Midbrain (tissue), 1 donor: ENCODE measurements at places on chromosomes 16 and 17.
A peak's percentile ranks its signal among the peaks of the same experiment; 100 is the strongest.

- DNase-seq, result no peak
These were observed 12.2 kb downstream of the DEXI start for GRCh38 chr16:10929853-10930754.

- no peak for DNase-seq
These were observed 189.9 kb downstream of the SEC14L1 start for GRCh38 chr17:77330602-77331081.

GRCh38 chr16:70380248-70380918 is 33.7 kb downstream of the DDX19A start:
- DNase-seq, result no peak

GRCh38 chr17:12790249-12791106 is 1.2 kb downstream of the ARHGAP44 start:
- DNase-seq, result no peak

- DNase-seq, result no peak
These were observed 223.2 kb downstream of the C16orf95 start for GRCh38 chr16:87093804-87094555.

DNA sequence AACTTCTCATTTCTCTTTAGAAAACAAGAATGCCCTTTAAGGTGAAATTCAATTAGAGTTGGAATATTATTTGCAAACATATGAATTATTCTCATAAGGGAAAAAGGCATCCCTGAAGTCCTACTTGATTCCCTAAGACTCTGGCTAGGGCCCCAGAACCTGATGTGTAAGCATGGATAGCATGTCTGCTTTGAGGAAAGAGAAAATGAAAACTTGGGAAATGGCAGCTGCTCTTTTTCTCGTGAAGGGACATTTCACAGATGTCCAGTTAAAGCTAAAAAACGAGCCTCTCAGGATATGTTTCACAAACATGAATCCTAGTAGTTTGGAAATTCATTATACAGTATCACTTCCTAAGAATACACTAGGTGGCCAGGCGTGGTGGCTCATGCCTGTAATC is 112.3 kb upstream of the CLEC3A start:
- no peak for DNase-seq

DNA sequence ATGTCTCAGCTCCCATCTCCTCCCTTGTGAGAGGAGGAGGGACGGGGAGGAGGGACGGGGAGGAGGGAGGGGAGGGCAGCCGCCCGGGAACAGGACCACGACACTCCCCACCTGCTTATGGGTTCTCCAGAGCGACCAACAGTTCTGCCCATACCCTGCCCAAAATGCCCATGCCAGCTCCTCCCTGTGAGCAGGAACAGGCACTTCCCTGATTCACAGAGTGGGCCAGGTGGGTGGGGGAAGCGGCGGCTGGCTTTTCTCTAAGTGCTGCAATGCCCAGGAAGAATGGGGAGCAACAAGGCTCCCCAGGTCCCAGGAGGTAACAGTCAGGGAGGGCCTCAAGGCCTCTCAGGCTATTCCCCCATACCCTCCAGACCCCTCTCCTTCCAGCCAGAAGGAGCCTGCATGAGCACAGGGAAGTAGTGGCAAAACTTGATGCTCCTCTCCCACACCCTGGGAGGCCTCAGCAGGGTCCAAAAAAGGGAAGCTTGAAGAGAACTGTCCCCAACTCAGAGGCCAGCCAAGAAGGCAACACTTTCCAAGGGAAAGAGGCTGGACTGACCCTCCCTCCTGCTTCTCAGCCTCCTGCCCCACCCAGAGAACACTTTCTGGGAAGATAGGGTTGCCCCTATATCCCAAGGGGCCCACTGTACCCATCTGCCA is 53.8 kb downstream of the MYO18A start:
- DNase-seq, result no peak

- DNase-seq, result no peak
These were observed 41.2 kb downstream of the NFATC3 start for GRCh38 chr16:68126395-68126794.

GRCh38 chr17:17877529-17878358 is 41.0 kb upstream of the SREBF1 start:
- DNase-seq, result peak; percentile 48

- no peak for DNase-seq
These were observed 143.9 kb downstream of the SNX29 start for GRCh38 chr16:12120217-12120981.

GRCh38 chr17:49616601-49617131 is 41.0 kb downstream of the NXPH3 start:
- DNase-seq, result peak; percentile 18

DNA sequence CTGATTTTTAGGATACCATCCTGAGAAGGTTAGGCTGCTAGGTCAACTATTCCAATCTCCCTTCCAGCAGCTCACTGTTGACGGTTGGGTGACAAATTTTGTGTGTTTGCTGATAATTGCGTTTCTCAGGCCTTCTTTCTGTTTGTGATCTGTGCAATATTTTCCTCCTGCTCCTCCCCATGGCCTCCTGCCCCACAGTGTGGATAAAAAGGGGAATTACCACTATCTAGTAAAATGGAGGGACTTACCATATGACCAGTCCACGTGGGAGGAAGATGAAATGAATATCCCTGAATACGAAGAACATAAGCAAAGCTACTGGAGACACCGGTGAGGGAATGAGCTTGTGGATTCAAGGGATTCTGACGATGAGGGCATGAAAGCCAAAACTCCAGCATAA is 9.2 kb downstream of the CHD3 start:
- peak; percentile 42 for DNase-seq

DNA sequence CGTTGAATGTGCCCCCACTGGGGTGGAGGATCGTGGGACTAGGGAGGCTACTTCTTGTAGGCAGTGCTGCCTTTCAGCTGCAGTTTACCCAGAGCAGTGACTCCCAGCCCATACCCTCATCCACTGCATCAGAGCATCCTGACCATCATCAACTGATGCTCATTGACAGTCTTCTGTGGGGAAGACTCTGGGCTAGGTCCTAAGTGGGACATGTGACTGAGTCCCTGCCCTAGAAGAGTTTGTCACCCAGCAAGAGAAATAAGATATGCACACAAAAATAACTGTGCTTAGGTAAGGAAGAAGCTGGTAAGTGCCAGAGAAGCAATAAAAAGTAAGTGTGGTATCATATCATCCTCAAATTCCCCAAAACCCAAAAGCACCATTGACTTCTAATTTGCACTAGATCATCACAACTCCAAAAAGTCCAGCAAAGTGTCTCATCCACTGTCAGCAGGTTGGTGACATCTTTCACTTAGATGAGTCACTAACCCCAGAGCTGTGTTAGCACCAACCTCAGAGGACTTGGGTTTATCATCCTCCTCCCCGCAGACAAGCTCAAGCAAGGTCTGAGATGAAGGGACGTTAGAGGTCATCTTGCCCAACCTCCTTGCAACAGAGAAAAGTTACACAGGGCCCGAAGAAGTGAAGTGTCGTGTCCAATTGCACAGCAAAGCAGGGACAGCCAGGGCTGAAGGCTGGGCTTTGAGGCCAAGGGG is 99.0 kb downstream of the CCDC182 start:
- no peak for DNase-seq

DNA sequence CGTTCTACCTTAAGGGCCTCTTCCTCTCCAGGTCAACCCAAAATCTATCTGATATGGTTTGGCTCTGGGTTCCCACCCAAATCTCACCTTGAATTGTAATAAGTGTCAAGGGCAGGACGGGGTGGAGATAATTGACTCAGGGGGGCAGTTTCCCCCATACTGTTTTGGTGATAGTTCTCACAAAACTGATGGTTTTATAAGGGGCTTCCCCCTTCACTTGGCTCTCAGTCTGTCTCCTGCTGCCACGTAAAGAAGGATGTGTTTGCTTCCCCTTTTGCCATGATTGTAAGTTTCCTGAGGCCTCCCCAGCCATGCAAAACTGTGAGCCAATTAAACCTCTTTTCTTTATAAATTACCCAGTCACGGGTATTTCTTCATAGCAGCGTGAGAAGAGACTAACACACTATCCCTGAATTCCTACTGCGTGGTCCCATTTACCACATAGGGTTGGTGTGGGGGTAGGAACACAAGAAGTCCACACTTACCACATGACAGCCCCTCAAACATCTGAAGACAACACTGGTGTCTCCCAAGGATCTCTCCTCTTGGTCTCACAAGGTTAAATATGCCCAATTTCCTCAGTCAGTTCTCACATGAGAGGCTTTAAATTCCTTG is 8.2 kb downstream of the COTL1 start:
- no peak for DNase-seq

- DNase-seq, result no peak
These were observed 24.2 kb downstream of the GRB7 start for GRCh38 chr17:39761861-39762496.

DNA sequence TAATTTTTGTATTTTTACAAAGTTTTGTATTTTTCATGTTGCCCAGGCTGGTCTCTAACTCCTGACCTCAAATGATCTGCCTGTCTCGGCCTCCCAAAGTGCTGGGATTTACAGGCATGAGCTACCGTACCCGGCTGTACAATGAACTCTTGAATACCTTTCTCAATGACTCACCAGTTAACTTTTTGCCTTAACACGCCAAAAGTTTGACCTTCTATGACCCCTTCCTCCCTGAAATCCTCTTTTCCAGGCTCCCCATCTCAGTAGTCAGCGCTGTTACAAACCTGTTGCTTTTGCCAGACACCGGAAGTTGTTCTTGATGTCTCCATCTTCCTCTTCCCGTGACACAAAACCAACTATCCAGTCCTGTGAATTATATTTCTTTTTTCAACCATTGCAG is 158.1 kb upstream of the ASIC2 start:
- DNase-seq, result no peak

DNA sequence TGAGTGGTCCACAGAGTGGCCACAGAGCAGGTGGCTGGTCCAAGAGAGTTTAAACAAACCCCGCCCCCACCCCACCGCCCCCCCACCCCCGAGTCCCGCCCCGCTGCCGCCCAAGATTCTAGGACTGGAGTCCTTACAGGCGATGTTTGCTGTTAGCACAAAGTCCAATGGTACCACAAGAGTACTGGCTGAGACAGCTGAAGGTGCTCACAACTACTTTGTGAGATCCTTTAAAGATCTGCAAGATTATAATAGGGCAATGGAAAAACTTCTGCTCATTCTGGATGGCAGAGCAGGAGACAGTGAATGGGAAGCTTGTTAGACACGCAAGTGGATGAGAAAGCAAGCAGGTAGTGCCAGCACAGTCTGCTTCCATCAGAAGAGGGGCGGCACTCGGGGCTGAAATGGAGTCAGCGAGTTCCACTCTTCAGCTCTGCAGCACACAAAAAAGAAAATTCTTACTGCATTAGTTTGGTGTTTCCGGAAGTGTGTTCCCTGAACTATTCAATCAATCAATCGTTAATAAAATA is 4.7 kb upstream of the TEKT3 start:
- no peak for DNase-seq

- peak; percentile 96 for DNase-seq
These were observed 9.0 kb upstream of the KCTD5 start for GRCh38 chr16:2673066-2673999.

DNA sequence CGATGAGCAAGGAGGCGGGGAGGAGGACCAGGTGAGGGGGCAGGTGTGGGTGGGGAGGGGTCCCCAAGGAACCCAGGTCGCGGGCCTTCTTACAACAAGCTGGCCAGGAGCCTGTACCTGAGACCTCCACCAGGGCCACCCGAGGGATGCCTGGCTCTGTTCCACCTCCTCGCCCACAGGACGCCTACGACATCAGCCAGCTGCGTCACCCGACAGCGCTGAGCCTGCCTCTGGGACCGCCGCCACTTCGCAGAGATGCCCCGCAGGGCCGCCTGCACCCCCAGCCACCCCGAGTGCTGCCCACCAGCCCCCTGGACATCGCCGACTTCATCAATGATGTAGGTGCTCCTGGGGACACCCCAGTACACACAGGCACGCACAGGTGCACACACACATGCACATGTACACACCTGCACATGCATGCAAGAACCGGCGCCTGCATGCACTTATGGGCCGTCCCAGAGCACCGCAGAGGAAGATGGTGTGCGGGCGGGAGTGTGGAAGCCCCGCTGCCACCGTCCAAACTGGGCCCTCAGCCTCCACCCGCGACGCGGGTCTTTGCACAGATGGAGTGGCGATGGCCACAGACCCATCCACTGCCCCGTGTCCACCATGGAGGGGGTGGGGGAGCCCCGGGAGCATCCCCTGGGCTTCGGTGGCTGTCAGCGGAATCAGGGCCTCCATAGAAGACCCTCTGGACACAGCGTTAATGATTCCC is 6.6 kb downstream of the SLC22A31 start:
- no peak for DNase-seq

- DNase-seq, result no peak
These were observed 6.1 kb upstream of the RNF157 start for GRCh38 chr17:76246080-76247066.

- no peak for DNase-seq
These were observed 6.8 kb downstream of the COTL1 start for GRCh38 chr16:84611041-84611440.

DNA sequence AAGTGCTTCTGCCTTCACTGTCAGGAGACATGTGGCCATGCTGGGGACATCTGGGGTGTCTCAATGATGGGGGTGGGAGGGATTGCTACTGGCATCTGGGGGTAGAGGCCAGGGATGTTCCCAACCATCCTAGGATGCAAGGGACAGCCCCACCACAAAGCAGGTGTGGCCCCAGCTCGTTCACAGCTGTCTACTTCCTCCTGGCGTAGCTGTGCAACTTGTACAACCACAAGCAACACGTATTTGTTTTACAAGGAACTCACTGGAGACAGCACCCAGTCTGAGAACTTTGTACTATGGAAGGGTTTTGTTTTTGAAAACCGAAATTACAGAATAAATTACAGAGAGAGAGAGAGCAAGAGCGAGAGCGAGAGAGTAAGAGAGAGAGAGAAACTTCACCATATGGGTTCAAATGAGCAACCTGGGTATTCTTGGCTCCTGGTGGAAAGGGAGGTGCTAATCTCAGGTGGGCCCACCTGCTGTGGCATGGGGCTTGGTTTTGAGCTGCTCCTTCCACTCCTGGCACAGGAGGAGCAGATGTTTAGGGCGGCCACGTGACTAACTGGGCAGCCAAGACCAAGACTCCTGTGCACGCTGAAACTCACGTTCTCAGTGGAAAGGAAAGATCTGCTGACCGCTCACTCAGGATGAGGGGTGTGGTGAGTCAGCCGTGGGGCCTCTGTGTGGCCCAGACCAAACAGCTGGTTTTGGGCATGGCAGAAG is 17.5 kb upstream of the TNFRSF13B start:
- no peak for DNase-seq

DNA sequence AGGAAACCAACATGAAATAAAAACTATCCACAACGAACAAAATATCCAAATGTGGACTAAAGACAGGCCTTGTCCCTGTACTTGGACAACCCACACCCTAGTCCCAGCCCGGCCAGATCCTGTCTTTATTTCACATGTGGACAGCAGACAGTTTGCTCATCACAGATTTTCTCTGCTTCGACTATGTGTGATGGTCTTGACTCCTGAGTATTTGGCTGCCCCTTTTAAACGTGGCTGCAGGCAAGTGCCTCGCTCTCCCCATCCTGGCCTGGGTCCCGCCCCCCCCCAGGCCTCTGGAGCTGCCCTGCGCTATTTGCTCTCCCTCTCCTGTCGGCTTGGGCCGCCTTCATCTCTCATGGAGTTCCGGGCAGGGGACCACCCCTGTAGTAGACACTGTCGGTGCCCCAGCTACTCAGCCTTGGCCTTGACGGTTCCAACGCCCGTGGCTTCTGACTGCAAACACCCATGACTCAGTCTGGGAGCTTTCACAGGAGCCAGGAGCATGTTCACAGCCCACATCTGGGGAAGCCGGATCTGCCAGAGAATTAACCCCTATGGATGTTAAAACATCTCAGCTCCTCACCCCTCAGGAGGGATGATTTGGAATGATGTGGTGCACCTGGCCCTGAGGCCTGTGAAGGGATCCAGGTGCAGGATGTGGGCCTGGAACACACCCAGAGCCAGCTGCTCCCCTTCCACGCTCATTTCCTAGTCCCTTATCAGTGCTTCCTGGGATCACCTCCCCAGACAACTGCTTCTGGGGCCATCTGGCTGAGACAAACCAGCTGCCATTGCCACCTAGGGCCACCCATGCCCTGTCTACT is 229.7 kb upstream of the RPL38 start:
- no peak for DNase-seq
